ENCODE measurements at places on chromosomes 12 and 14.

GRCh38 chr14:65560340-65561027, 148.0 kb downstream of the FUT8 start:
- no peak for DNase-seq

- DNase-seq = no peak
Observed at GRCh38 chr12:2389079-2389790, 336.4 kb downstream of the CACNA1C start.

GRCh38 chr12:21296751-21297406, 37.8 kb downstream of the SLCO1A2 start:
- DNase-seq = no peak

GRCh38 chr12:31362759-31363415, 36.9 kb upstream of the SINHCAF start:
- no peak for DNase-seq

- DNase-seq = no peak
Observed at GRCh38 chr12:107326237-107326636, 232.9 kb upstream of the CRY1 start.

- no peak for DNase-seq
Observed at GRCh38 chr12:64890873-64891468, 66.5 kb downstream of the TBC1D30 start.

- no peak for DNase-seq
Observed at GRCh38 chr12:121825041-121825523, 21.3 kb downstream of the SETD1B start.

- DNase-seq = no peak
Observed at GRCh38 chr12:96514328-96514727, 25.0 kb downstream of the CFAP54 start.

GRCh38 chr14:48937541-48938195, 648.5 kb downstream of the RPS29 start:
- DNase-seq = no peak

GRCh38 chr12:3920351-3921150, 47.4 kb upstream of the PARP11 start:
- no peak for DNase-seq

DNA sequence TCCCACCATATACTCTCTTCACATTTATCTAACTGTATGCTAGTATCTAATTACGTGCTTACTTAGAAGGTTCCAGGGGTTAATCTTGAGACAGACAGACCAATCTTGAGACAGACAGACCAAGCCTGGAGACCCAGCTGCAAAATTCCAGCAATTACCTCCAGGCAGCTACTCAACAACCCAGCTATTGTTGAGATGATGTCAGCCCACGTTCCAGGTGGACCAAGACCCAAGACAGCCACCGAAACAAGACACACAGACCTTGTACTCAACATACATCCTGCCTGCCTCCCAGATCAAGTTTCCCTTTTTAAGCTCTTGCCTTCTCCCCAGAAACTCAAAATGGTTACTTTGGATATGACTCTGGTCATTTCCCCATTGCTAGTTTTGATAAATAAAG, 64.9 kb upstream of the VASH1 start:
- DNase-seq = no peak

- DNase-seq = no peak
Observed at GRCh38 chr12:94649349-94650142, 811 bp downstream of the TMCC3 start.

DNA sequence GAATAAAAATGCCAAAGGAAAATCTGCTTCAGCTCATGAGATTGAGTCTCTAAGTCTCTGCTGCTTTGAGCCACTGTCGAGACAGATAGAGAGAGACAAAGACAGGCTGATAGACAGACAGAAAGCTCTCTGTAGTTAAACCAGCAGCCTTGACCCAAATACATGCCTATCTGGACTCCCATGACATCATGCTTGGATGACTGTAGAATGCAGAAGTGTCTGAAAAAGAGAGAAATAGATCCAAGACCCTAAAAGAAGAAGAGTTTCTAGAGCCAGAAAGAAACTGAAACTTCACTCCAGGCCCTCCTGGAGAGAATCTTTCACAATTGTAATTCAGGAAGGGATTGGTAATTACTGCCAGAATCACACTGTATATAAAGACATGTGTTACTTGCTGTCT, 122.6 kb upstream of the PLXNC1 start:
- DNase-seq = no peak

DNA sequence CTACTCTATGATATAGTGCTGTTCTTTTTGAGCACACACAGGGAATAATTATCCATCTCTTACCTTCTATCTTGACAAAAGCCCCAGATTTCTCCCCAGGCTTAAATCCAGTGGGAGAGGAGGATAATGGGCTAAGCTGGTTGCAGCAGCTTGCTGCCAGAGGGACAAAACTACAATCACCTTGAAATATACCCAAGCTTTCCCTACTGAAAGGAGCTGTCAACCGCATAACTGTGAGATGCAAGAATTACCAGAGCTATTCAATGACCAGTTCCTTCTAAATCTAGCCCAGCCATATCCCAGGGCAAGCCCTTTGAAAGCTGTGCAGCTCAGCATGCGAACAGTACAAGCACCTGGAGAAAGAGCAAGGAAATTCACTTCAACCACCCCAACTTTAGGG, 943 bp upstream of the MGAT4C start:
- no peak for DNase-seq

- DNase-seq = no peak
Observed at GRCh38 chr12:95966287-95966870, 23.2 kb downstream of the AMDHD1 start.

DNA sequence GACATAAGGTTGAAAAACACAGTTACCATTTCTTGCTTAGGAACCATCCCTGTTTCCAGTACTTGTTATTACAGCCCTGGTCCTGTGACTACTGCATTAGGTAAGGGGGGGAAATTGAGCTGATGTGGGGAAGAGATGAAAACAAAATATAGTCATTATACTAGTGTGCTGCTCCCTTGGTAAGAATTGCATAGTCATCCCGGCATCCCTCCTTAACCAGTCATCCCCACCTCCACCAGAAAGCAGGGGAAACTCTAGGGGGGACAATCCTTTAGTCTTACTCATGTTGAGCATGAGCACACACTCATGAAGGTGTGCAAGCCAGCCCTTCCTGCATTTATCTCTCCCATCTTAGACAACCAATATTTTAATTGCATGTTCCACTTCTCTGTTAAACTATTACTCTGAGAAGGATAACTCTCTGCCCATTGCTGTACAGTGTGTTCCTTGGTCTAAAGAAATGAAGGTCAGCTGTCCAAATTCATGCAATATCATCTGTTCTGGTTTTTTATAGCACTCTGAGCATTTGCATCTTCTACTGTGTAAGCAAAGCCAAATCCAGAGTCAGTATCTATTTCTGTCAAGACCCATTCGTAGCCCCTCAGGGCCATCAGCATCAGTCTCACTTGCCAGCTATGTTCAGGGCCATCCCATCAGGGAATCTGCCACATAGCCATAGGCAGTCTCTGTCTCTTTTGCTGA, 46.8 kb downstream of the TMEM30B start:
- DNase-seq = no peak

DNA sequence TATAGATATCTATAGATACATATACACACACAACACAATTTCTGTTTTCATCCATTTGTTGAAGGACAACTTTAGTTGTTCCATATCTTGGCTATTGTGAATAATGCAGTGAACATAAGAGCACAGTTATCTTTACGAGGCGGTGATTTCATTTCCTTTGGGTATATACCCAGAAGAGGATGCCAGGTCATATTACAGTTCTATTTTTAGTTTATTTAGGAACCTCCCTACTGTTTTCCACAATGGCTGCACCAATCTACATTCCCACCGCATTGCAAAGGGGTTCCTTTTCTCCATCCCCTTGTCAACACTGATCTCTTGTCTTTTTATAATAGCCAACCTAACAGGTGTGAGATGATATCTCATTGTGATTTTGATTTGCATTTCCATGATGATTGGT, 143.4 kb upstream of the ARHGAP5 start:
- DNase-seq = no peak

- no peak for DNase-seq
Observed at GRCh38 chr12:60101715-60102114, 505.9 kb downstream of the SLC16A7 start.

DNA sequence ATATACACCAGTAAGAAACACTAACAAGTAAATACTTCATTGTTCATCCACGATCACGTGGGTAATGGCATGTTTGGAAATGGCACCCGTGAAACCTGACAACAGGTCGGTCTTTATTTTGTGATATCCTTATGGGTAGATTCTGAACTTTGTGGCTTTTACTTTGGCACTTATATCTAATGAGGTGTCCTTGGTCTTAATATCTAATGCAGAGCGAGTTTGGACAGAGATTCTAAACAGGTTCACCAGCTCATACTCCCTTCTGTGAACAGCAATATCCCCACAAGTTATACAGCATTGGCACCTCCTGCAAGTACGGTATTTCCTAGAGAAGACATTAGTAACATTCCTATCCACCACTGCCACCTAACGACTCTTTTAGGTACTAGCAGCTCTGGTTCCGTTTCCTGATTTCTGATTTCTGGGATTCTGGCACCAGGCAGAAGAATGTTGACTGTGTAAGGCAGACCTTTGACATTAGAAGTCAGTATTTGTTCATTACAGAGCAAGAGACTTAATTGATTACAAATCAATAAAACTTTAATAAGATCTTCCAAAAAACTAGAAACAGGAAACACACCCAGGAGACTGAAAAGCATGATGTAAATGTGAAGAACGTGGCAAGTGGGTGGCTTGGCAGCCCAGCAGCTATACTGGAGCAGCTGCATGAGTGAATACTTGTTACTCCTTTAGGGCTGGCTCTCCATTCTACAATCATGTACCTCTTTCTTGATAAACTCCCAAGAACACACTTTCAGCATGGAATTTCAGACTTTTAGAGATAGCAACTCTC, 2.5 kb downstream of the ANG start:
- peak; percentile 65 for DNase-seq

- DNase-seq = no peak
Observed at GRCh38 chr12:13211859-13212664, 15.5 kb downstream of the EMP1 start.

DNA sequence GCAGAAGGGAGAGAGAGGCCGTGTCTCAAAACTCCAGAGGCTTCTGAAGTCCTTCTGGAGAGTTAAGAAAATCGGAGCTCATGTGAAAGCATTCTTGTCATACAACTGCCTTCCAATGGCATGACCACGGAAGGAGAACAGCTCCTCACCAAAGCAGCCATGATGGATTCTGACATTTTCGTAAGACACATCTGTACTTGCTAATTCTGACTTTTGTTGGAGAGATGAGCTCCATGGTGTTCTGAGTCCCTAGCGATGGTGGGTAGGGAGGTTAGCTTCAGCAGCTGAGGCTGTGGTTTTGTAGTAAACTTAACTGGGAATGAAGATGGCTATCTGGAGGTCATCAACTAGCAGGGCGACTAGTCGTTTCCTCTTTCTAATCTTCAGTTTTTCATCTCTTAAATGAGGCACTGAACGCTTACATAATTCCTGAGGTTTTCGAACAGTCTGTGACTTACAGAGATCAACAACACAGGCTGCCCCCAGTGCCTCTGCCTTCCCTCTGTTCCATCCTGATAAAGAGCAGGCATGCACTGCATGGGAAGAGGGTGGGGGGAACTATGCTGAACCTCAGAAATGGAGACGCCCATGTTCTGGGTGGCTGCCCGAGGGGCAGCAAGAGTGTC, 28.6 kb upstream of the DICER1 start:
- DNase-seq = no peak

DNA sequence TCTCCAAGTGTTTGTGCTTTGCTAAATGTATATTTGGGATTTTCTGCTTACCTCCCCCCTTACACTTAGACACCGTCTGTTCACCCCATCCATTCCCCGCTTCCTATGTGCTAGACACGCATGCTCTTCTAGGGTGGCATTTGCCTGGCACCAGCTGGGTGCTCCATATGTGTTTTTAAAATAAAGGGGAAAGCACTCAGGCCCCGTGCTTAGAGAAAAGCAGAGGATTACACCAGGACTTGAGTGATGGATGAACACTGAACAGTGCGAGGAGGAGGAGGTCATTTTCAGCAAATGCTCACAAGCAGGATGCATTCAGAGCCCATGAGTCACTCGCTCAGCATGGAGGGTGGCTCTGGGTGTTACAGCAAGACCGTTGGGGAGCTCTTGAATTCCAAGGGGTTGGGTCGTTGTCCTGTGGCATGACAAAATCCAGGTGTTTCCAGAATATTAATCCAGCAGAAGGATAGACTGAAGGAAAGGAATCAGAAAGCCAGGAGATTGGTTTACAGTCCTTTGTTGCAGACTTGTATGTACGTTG, 2.9 kb upstream of the BDKRB1 start:
- no peak for DNase-seq

- DNase-seq = no peak
Observed at GRCh38 chr12:23770202-23770938, 179.1 kb downstream of the SOX5 start.

DNA sequence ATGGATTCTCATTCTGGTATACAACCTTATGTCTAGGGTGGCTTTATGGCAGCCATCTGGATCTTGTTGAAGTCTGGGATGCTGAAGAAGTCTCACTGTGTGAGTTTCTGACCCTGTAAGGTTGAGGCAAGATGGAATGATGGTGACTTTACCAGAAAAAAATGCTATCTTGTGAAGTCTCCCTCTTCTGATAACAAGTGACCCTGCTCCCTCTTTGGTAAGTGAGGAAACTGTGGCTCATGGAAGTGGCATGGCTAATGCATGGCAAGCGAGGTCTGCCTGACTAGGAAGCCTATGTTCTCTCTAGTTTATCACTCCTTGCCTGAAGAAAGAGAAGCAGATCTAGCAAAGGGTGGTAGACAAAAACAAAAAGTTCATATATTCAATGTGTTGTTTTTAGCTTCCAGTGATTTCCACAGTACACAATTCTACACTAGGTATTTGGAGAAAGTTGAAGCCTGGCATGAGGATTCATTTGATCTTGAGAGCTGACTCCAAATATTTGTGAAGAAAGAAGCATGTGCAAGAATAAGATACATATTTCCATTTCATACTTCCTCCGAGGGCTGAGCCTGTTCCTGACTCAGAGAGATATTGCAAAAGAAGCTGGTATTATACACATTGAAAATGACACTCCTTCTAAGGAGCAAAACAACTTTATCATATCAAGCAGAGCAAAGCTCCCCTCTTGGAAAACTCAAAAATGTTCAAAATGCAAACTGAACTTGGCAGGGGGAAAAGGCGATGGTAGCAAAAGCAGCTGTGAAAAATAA, 63.6 kb downstream of the HELB start:
- DNase-seq = no peak

GRCh38 chr12:43287706-43288383, 264.2 kb downstream of the ADAMTS20 start:
- no peak for DNase-seq

GRCh38 chr12:88924162-88924561, 343.9 kb upstream of the KITLG start:
- DNase-seq = no peak

DNA sequence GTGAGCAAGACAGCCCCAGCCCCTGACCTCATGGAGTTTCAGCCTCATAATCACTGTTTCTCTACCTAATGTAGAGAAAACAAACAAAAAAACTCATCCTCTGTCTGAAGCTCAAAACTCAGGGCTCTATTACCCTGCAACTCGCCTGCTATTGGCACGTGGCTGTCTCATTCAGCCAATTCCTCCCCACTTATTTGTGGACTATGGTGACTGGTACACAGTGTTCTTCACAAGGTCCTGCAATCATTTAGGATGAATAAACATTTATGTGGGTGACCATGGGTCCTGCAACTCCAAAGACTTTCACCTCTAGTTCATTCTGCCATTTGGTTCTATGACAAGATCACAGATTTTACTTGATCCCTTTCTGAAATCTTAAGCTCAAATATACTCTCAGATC, 4.7 kb downstream of the PPP2R3C start:
- DNase-seq = no peak

GRCh38 chr12:116977465-116978380, 67.0 kb downstream of the FBXW8 start:
- DNase-seq = no peak

GRCh38 chr14:75279153-75279762, 630 bp downstream of the FOS start:
- DNase-seq = peak; percentile 94

GRCh38 chr14:53190938-53191337, 37.8 kb upstream of the DDHD1 start:
- no peak for DNase-seq
